Activated CD4-positive, alpha-beta T cell treated with anti-CD3 and anti-CD28 coated beads, Interleukin-2, Interleukin-4, amounts not matched to agents 100 ng/mL and 50 ng/mL, durations not matched to agents 16 hours and 8 hours (primary cell): ENCODE measurements at places on chromosomes 12 and 14.

- DNase-seq = no peak
Observed at GRCh38 chr14:39581474-39581873, 149.2 kb upstream of the FBXO33 start.

- no peak for DNase-seq
Observed at GRCh38 chr12:54988402-54989054, 4.0 kb upstream of the TESPA1 start.

- DNase-seq = peak; percentile 31
Observed at GRCh38 chr14:50786751-50787464, 44.1 kb downstream of the NIN start.

GRCh38 chr12:77835969-77836368 is 5.3 kb downstream of the NAV3 start:
- no peak for DNase-seq

DNA sequence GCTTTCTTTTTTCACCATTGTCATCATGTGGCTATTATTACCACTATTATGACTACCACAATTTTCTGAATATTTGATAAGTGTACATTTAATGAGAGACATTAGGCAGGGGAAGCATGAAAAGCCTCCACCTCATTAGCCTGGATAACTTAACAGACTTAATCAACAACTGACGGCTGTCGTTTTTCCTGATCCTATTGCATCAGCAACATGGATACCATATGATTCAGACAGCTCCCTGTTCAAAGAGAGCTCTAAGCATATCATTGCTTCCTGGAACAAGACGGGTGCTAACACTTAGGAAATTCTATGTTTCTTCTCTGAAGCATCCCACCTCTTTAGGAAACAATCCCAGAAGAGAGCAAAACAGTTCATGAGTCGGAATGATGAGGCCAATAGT is 765.2 kb downstream of the NOVA1 start:
- DNase-seq = no peak

- no peak for DNase-seq
Observed at GRCh38 chr12:117986705-117987469, 18.1 kb upstream of the KSR2 start.

DNA sequence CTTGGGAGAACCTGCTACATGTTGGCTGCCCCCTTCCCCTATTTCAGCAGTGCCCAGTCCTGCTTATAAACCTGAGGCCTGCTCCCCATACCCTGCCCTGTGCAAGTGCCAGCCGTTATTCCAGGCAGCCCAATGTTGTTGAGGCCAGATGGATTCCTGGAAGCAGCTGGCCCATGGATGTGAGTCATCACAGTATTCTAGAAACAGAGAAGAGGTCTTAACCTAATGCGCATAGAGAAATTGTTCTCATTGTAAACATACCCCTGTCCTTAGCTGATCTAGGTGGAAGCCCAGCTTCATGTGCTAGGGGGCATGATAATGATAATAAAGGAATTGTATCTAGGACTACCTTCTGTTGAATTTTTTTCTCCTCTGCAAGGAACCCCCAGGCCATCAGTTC is 69.7 kb downstream of the TSPAN11 start:
- no peak for DNase-seq

DNA sequence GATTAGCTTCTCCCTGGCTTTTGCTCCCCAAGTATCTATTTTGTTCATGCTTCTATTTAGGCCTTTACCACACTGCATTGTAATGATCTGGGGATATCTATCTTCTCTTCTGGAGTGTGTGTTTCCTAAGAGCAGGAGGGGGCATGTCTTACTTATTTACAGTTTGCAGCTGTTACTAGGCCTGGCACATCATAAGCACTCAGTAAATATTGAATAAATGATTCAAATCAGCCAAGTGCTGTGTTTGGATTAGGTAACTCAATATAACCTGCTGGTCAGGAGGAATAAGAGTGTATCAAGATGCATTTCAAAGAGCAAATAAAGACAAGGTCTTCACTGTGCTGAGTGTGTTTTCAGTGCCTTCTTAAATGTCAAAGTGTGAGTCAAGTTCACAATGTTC is 186.1 kb downstream of the FOXG1 start:
- DNase-seq = no peak

DNA sequence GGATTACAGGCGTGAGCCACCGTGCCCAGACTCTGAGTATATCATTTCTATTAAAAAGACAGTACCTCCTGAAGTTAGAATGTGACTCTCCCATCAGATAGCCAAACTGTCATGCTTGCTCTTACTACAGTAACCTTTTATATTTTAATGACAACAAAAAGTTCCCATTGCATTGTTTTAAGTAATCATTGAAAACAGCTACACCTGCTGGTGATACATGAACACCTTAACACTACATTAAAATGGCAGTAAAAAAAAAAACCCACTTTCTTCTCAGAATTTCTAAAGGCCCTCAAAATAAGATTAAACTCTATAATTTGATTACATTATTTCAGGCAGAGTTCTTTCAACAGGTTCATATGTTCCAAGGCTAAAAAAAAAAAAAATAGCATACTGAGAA is 76.7 kb downstream of the SH2B3 start:
- no peak for DNase-seq

GRCh38 chr12:54358191-54358944 is 5.9 kb downstream of the GPR84 start:
- DNase-seq = peak; percentile 63
